Thymus (tissue), 14 donors: ENCODE measurements at places on chromosomes 3 and 15. TPM values are rescaled to one million over a fixed set of nuclear protein-coding genes. Genes with fewer than 3 reads are reported as not detected.

GRCh38 chr15:34722439-34722836 lies 32.4 kb downstream of the GJD2 start:
- no peak overlapping the region for H3K27ac ChIP-seq
- H3K27me3 ChIP-seq = peaks cover 8% of the 10 kb centered on the region
- no peak overlapping the region for H3K4me3 ChIP-seq
- H3K36me3 ChIP-seq = no peaks in the 10 kb centered on the region
- H3K4me1 ChIP-seq = no peaks in the 10 kb centered on the region

The MYZAP gene
- 2.5 TPM for total RNA-seq

GRCh38 chr3:31004025-31004678 lies 109.7 kb upstream of the GADL1 start:
- H3K4me3 ChIP-seq = no peak overlapping the region
- no peak for DNase-seq
- no peaks in the 10 kb centered on the region for H3K4me1 ChIP-seq
- no peaks in the 10 kb centered on the region for H3K36me3 ChIP-seq
- H3K27ac ChIP-seq = no peak overlapping the region

The CISH gene
- total RNA-seq = 10.2 TPM

DNA sequence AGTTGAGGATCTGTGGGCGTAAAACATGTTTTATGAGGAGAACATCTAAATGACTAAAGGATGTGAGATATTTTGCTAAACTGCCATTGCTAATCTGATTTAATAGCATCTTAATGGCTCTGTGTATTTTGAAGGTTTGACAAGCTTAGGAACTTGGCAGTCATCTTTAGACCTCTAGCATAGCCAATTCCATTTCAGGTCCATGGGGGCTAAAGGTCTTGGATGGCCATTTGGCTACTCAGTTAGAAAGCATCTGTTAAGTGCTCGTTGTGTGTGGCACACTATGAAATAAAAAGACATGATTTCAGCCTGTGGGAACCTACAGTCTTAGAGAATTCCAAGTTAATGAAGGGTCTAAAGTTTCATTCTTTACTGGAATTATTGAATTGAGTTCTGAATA lies 236.2 kb downstream of the IL5RA start:
- no peaks in the 10 kb centered on the region for H3K27me3 ChIP-seq
- no peak overlapping the region for H3K27ac ChIP-seq
- no peak overlapping the region for H3K4me3 ChIP-seq
- H3K4me1 ChIP-seq = no peaks in the 10 kb centered on the region
- no peaks in the 10 kb centered on the region for H3K36me3 ChIP-seq
